Stimulated activated CD4-positive, alpha-beta T cell treated with anti-CD3 and anti-CD28 coated beads, Interleukin-1b, Interleukin-23, amount 100 ng/mL, for 1 hour (primary cell): ENCODE measurements at places on chromosomes 5 and 9.
A peak's percentile ranks its signal among the peaks of the same experiment; 100 is the strongest.

- DNase-seq, result no peak
Observed at GRCh38 chr5:179825655-179826182, 5.0 kb downstream of the SQSTM1 start.

GRCh38 chr5:78830528-78831046 lies 154.5 kb downstream of the ARSB start:
- DNase-seq, result no peak

DNA sequence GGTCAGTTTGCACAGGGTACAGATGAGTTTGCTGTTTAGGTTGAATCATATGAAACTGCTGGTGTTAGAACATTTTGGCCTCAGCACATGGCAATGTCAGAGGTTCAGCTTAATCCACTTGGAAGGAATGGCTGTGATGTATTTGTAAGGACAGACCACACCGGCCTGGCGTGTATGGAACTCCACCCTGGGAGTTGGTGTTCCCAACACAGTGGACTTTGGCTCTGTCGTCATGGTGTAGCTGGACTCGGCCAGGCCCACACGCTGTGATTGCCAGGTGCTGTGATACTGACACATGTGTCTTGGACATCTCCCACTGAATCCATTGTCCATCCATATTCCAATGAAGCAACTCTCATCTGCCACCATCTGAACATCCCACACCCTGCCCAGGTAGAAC lies 90.3 kb downstream of the ZNF618 start:
- no peak for DNase-seq

GRCh38 chr5:149177911-149178565 lies 36.7 kb downstream of the ABLIM3 start:
- DNase-seq, result no peak

DNA sequence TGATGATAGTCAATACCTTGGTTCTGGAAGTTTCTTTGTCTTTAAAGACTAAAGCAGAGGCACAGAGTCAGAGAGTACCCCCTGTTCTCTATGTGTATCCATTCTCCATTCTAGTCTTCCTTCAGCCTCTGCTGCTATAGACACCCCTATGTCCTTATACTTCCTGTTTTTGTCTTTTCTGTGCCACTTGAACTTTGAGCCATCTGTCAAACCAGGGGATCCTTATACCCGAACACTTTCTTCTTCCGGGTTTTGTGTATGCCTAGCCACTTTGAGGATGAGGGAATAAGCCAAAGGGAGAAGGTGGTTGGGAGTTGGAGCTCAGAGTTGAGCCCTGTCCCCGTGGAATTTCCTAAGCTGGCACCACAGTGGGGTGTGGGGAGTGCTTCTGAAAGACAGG lies 61.1 kb upstream of the IL6ST start:
- DNase-seq, result no peak

DNA sequence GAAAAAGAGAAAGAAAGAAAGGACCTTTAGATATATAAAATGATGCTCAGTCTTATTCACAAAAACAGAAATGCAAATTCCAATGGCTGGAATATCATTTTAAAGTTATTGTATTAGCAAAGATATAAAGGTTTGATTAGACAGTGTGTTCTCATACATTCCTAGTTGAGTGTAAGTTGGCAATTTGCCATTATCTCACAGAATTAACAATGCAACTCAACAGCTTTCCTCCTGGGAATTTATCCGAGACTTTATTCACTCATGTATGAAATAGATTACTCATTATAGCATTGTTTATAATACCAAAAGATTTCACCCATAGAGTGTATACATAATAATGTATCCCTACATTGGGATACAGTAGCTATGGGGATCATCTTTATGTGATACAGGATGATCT lies 27.1 kb upstream of the MLLT3 start:
- no peak for DNase-seq

- DNase-seq, result no peak
Observed at GRCh38 chr9:34571481-34571810, 18.1 kb downstream of the CNTFR start.

- DNase-seq, result no peak
Observed at GRCh38 chr5:135833961-135834638, 363 bp upstream of the SLC25A48 start.

DNA sequence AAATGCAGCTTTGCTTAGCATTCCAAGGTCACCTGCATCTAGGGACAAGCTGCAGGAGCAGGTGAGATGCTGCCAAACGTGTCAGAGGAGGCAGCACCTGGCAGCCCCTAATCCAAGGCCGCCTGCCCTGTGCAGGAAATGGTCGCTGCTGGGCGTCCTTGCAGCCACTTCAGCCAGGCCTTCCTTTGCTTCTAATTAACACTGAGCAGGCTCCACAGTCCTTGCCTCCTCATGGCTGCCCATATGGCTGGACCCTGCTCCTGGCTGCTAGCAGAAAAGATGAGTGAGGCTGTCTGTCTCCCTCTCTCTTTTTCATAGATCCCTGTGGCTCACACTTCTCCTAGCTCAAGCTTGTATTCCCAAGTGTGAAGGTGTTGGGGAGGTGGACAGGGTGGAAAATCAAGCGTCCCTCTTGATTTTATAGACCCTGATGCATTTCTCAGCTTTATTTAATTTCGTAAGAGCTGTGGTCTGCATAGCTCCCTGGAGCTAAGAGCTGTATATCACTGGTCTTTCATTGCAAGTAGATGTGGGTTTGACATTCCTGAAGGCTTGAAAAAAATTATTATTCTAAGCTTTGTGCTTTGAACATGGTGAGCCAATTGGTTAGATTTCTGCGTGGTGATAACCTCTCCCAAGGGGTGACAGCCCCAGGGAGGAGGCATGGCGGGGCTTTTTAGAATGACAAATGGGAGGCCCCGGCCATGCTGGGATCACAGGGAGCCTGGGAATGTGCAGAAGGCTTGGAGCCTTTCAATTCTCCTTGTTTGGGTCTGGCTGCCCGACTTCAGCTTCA lies 193.8 kb downstream of the SLIT3 start:
- DNase-seq, result no peak

DNA sequence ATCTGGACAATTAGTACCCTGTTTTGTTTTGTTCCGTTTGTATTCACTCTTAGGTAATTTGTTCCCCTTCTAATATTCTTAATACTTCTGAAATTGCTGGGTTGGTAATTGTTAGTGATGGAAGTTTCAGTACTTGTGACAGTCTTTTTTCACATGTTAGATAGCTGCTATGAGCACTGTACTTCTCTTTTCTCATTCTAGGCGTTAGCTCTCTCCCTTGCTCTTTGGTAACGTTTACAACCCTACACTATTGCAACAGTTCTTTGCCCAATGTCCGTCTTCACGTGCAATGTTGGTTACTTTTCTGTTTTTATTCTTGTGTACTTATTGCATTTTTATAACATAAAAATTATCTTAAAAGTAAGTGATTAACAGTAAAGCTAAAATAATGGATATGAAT lies 1509.0 kb downstream of the MAT2B start:
- DNase-seq, result no peak

GRCh38 chr5:87529486-87530076 lies 116.9 kb upstream of the CCNH start:
- no peak for DNase-seq

GRCh38 chr9:99073985-99074901 lies 30.7 kb upstream of the TGFBR1 start:
- no peak for DNase-seq

DNA sequence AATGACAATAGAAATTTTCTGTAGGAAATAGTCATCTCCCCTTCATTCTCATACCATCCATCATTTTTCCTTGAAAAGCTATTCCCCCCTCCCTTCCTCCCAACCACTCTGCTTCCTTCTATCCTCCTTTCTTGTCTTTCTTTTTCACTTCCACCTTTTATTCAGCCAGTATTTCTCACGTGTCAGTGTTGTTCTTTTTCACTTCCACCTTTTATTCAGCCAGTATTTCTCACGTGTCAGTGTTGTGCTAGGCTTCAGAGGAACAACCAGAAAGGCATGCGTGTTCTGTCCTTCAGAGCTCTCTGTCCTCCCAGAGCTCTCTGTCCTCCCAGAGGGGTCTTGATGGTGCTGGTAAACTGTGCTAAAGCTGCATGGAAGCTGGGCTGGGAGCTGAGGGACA lies 419.6 kb downstream of the GADD45G start:
- no peak for DNase-seq

DNA sequence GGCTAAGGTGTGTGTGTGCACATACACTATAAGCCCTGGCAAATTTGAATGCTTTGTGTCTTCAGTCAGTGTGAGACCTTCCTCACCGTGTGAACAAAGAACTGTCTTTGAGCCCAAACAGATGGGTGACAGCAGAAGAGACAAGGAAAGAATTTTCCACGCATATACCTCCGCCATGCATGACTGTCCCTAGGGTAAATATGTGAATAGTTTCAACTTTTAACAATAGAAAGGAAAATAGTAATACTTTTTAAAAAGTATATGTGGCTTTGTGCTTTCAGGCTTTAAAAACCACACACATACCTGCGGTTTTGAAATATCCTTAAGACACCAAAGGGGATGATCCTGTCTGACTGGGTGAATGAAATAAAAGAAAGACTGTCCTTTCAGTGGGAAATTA lies 438.6 kb upstream of the MPDZ start:
- no peak for DNase-seq

GRCh38 chr5:180059326-180059725 lies 12.2 kb downstream of the RNF130 start:
- no peak for DNase-seq

GRCh38 chr5:31413030-31413812 lies 118.7 kb downstream of the DROSHA start:
- DNase-seq, result no peak

DNA sequence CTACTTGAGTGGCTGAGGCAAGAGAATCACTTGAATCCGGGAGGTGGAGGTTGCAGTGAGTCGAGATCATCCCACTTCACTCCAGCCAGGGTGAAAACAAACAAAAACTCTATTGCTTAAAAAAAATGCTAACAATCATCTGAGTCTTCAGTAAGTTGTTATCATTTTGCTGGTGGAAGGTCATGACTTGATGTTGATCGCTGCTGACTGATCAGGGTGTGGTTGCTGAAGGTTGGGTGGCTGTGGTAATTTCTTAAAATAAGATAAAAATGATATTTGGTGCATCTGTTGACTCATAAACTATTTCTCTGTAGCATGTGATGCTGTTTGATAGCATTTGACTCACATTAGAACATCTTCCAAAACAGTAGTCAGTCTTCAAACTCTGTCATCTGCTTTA lies 349.4 kb upstream of the PAPPA start:
- DNase-seq, result no peak

DNA sequence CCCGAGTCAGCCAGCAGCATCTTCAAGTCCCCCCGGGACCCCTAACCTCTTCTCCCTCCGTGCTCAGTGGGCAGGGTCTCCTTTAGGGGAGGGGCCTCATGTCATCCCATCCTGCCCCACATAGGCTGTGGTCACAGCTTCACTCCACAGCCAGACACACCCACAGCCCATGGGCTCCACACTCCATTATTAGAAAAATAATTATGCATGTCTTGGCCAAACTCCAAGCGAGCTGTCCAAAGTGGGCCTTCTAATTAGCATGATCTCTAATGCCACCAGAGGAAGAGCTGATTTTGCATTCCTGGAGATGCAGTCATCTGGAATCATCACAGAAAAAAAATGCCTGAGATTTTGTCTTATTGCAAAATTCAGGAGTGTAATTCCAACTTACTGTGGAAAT lies 418.2 kb downstream of the IRX2 start:
- DNase-seq, result no peak

DNA sequence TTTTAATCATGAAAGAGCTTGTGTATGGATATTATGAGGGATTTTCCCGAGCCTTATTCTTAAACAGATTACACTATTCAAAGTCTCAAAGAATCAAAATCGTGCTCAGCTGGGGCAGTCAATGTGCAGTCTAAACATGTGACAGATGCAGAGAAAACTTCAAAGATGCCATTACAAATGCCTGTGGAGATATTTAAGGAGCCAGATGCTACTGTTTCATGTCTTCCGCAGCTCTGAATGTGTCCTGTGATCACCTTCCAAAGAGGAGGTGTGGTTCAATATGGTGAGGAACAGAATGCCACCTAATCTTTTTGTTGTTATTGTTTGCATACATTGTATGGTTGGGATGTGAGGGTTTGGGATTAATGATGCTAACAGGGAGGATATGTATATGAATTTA lies 593.3 kb upstream of the ARRDC3 start:
- no peak for DNase-seq

GRCh38 chr5:151771259-151772028 lies at the start of gene G3BP1:
Gene G3BP1, plus strand, starts transcription at chr5:151771954. Its CDS starts 14,667 bp downstream, at chr5:151786621.
- peak; percentile 93 for DNase-seq

- no peak for DNase-seq
Observed at GRCh38 chr9:102986425-102986824, 8.7 kb upstream of the CYLC2 start.

DNA sequence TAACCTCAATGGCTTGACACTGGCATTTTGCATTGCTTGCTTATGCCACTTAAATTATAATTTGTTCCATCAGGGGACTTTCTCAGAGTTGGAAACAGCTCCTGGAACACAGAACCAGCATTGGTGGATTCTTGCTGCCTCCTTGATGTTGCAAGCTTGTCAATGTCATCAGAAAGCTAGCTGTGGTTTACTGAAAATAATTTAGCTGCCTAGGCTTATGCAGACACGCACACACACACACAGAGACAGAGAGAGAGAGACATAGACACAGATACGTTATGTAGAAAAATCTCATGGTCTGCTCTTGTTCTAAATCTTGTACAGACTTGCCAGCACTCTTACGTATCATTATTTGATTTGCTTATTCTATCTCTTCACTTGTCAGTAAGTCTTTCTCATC lies 78.0 kb downstream of the HMHB1 start:
- DNase-seq, result no peak

DNA sequence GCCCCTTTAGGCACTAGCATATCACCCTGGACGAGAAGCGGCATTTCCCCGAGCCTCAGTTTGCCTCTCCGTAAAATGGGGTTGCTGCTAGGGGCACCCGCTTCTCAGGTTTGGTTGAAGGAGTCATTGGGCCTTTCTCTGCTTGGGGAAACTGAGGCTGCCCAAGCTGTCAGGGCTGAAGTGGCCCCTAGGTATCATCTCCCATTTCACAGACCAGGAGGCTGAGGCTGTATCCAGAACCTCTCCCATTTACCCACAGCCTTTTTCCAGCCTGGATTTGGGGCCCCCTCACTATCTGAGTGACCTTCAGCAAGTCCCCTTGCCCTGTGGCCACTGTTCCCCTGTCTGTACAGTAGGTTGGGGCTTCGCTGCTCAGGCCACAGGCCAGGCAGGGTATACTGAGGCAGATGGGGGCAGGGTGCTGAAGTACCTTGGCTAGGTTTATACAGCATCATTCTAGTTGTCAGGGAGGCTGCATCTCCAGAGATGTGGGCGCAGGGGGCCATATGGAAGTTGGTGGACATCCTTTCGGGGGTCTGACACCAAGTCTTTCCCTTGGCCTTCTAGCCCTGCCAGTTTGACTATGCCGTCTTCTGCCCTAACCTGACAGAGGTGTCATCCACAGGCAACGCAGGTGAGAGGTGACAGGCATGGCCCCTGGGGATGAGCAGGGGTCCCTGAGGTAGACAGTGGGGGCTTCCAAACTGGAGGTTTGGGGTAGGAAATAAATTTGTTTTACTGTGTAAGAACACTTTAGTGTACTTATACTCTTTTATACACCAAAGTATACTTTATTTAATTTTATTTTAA lies 7.9 kb downstream of the FPGS start:
- DNase-seq, result no peak

GRCh38 chr5:173971681-173972345 lies 17.2 kb upstream of the C5orf47 start:
- no peak for DNase-seq

- no peak for DNase-seq
Observed at GRCh38 chr5:56490971-56491468, 257.9 kb upstream of the ANKRD55 start.
